ENCODE measurements at places on chromosomes 6 and 20.
A peak's percentile ranks its signal among the peaks of the same experiment; 100 is the strongest.

DNA sequence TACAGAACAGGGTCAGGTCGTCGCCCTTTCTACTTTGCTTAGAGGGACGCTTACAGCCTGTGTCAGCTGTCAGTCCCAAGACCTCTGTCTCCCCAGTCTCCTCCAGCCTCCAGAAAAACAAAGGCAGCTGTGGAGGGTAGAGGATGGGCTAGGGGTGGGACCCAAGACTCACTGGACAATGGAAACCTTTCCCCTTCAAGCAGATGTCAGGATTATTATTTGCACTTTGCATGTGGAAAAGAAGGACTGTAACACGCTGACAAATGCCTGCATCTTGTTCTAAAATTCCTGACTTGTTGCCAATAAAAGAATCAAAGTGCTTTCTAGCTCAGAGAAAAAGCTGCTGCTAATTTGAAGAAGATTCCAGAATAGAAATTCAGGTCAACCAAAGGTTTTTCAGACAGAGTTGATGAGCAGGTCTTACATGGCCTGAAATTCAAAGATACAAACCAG, 58.7 kb downstream of the SNX5 start:
- no peak for DNase-seq

GRCh38 chr20:14951105-14951504, 613.7 kb upstream of the FLRT3 start:
- no peak for DNase-seq

GRCh38 chr20:43849496-43850186, 65.0 kb upstream of the TOX2 start:
- DNase-seq = no peak

- DNase-seq = no peak
Observed at GRCh38 chr6:55437141-55437540, 109.9 kb downstream of the GFRAL start.

DNA sequence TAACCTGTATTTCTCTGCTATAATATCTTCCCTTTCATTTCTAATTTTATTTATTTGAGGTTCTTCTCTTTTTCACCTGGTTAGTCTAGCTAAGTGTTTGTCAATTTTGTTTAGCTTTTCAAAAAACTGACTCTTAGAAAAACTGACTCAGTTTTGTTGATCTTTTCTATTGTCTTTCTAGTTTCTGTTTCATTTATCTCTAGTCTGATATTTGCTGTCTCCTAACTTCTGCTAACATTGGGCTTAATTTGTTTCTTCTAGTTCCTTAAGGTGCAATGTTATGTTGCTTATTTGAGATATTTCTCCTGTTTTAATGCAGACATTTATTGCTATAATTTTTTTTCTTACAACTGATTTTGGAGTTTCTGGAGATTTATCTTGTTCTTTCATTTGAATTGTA, 1011.0 kb downstream of the EPHA7 start:
- no peak for DNase-seq

DNA sequence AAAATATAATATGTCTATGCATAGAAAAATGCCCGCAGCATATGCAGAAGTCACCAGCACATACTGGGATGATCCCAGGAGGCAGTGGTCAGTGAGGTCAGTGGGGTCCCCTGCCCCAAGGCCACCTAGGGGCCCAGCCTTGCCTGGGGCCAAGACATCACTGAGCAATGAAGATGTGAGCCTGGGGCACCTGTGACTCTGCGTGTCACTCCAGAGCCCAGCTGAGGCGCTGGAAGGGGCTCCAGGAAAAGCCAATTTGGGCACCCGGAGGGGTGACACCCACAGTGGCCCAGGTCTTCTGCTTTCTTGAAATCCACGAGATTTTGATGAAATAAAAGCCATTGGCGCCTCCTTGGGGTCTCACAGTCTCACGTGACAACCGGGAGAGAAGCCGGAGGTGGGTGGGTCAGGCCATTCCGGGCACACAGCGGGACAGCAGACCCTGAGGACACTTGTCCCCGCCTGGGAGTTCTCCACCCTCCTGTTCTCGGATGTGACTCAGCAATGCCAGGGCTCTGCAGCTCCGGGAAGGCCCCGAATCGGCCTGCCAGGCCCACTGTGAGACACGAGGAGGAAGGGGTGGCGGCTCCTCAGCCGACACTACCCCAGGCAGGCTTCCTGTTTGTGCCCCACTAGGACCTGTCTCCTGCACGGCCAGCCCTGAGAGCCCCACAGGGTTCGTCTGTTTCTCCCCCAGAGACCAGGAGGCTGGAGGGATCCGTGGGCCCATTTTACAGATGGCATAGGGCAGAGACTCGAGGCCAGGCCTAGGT, 24.4 kb upstream of the SLCO4A1 start:
- no peak for DNase-seq

DNA sequence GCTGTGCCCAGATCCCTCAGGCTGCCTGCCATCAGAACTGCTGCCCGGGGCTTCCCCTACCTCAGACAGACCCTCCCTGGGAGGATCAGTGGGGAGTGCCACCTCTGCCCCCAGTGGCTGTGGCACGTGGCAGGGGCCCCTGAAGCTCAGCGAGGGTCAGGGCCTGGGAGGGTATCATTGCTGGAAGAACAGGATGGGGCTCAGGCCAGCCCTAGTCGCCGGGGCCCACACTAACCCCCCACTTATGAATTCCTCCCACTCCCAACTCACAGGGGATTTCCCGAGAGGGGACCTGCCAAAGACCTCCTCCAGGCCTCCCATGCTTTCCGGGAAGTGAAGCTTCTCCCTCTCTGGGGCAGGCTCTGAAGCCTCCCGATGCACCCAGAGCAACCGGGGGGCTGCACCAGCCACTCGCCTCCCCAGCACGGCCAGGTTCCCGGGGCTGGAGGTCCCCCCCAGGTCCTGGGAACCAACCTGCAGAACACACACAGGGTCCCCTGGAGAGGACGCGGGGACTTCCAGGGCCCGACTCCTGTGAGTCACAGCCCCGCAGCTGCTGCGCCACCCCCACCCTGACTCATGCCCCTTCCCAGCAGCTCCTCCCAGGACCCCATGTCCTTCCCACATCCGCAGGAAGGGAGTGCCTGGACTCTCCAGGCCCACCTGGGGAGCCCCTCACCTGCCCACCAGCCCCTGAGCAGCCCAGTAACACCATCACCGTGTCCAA, 2.5 kb downstream of the TNFRSF6B start:
- no peak for DNase-seq

DNA sequence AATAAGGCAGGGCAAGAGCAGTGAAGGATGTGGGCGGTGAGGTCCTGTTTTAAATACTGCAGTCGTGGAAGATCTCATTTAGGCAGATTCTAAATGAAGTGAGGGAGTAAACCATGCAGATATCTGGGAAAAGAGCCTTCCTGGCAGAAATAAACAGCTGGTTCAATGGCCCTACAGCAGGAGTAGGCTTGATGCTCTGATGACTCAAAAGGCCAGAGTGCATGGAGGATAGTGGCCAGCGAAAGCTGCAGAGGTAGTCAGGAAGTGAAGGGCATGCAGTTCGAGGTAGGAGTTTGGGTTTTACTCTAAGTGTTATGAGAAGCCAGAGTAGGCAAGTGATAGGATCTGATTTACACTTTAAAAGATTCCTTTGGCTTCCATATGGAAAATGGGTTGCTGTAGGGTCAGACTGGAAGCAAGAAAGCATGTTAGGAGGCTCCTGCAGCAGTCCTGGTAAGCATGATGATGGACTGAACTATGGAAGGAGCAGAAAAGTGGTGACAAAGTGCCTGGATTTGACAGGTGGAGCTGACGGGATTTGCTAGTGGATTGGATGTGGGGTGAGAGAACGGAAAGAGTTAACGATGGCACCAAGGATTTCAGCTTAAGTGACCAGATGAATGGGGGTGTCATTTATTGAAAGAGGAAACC, 150.0 kb downstream of the GJA10 start:
- DNase-seq = no peak

DNA sequence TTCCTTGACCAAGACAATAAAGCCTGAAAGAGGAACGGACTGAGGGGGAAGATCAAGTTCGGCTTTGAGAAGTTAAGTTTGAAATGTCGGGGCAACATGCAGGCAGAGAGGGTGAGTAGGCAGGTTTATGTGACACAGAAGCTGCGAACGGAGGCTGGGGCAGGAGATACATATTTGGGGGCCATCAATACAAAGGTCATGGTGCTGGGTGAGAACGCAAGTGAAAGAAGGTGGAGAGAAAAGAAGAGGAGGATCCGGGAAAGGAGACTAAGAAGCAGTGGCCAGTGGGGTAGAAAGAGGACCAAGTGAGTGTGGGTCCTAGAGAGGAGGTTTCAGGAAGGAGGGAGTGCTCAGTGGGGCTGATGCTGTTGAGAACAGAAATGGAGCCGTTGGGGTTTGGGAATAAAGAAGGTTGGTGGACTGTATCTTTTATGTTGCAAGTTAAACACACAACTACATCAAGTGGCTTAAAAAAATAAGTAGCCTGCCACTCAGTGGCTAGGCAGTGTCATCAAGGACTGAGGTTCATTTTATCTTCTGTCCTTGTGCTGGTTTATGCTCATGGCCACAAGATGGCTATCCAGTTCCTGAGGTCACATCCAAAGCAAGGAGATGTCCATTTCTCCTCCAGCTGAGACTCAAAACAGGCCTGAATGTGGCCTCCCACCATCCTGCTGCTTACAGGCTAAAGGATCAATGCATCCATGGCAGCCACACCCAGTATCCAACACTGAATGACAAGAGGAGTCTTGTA, 1.7 kb upstream of the BLCAP start:
- no peak for DNase-seq

DNA sequence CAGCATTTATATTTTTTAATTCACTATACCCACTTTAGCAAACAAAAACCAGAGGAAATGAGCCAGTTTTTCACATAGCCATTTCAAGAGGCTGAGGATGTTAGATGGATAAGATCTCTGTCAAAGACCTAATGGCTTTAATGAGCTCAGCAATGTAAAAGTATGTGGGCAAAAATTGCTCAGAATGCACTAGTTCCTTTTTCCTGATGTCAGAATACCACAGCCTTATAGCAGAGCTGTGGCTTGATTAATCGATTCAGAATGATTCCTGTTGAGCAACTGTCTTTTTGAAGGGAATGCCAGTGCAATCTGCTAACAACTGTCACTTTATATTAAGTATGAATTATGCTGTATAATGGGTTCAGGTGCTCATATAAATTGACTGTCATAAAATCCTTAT, 100.6 kb upstream of the HIVEP1 start:
- DNase-seq = no peak

DNA sequence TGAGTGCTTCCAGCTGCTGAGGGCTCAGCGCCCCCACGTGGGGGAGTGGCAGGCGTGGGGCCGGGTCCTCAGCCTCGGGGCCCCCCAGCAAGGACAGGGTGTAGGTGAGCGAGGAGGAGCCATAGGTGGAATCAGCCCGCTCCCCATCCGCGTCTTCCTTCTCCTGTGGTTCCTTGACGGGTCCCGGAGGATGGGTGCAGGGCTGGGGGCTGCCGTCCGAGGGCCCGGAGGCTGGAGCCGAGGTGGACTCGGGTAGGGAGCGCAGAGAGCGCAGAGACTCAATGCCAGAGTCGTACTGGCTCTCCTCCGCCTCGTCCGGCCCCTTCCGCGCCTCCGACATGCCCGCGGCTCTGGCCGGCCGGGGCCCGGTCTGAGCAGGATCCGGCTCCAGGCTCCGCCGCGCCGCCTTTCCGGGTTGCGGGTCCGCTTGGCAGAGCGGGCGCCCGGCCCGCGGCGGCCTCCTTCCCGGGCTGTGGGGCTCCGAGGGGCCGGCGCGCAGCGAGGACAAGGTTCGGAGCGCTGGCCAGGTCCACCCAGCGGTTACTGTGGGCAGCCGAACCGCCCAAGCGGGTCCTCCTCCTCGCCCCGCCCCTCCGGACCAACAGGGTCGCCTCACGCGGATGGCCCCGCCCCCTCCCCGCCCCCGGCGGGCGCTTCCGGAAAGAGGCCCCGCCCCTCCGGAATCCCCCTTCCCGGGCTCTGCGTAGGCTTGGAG, at the start of gene NFKBIE:
TSS of gene NFKBIE (minus strand) at position 545 of the 715 bp plus-strand sequence. CDS start at position 340, 205 bp downstream.
- DNase-seq = peak; percentile 98

GRCh38 chr6:143109196-143109595, 48.5 kb downstream of the AIG1 start:
- DNase-seq = no peak

- DNase-seq = no peak
Observed at GRCh38 chr6:24997231-24997630, 61.5 kb upstream of the RIPOR2 start.

GRCh38 chr6:115691433-115691832, 369.3 kb downstream of the FRK start:
- no peak for DNase-seq

DNA sequence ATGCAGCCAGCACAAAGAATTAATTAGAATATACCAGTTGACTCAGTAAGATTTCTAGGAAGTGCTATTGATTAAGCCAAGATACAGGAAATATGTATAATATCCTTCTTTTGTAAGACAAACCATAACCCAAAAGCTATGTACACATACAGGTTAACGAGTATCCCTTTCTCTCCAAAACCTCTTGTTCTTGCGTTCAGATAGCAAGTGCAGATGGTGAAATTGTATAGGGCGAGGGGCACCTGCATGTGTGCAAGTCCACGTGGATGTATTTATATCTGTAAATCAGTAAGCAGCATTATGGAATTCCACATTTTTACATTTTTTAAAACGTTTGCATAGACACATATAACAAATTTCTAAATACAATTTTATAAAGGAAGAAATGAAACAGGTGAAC, 228.6 kb downstream of the TBXT start:
- no peak for DNase-seq

GRCh38 chr20:49636447-49636846, 68.5 kb upstream of the PTGIS start:
- no peak for DNase-seq

- DNase-seq = no peak
Observed at GRCh38 chr20:32777177-32777956, 15.2 kb downstream of the DNMT3B start.

DNA sequence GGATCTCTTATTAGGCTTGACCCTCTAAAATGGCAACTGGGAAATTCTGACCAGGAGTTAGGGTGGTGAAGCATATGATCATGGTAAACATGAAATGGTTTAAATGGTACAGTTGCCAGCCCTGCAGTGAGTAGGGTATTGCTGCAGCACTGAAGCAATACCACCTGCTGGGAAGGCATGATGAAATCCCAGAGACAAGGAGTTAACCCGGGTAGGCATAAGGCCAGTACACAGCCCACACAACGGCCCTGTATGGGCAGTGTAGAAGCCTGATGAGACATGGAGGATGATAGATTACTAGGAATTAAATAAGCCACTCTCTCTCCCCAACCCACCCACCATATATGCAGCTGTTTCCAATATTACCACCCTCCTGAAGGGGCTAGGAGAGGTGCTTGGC, 197.4 kb upstream of the MOCS1 start:
- no peak for DNase-seq

GRCh38 chr20:19099596-19100545, 112.6 kb upstream of the SLC24A3 start:
- no peak for DNase-seq

GRCh38 chr6:46676604-46677313, 10.9 kb upstream of the TDRD6 start:
- no peak for DNase-seq

DNA sequence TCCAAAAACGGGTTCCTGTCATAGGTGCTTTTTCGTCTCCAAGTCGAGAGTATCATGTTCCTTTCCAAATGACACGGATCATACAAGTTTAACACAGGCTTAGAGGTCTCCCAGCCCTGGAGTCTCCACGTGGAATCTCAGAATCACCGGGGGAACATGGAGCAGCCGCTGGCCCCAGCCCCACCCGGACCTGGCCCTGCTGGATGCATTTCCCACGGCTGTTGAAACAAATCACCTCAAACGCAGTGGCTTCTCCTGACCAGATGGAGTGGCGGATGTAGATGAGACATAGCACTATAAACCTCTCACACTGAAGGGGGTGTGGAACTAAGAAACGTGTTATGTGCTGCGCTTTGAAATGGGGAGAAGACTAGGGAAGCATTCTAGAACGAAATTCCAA, 70.0 kb upstream of the FRMD1 start:
- no peak for DNase-seq

- DNase-seq = no peak
Observed at GRCh38 chr6:21831521-21832291, 238.2 kb downstream of the SOX4 start.

Data from frontal cortex (tissue), 4 donors.